Upper lobe of right lung (tissue), 1 donor: ENCODE measurements at places on chromosomes 6 and 20.

GRCh38 chr6:47451162-47451561 lies 26.4 kb upstream of the CD2AP start:
- no peak for DNase-seq
- no peaks in the 10 kb centered on the region for H3K4me1 ChIP-seq
- no peaks in the 10 kb centered on the region for H3K36me3 ChIP-seq
- H3K4me3 ChIP-seq: no peak overlapping the region
- no peaks in the 10 kb centered on the region for H3K27me3 ChIP-seq

GRCh38 chr6:12353731-12354130 lies 63.6 kb downstream of the EDN1 start:
- no peaks in the 10 kb centered on the region for H3K36me3 ChIP-seq
- no peak overlapping the region for H3K4me3 ChIP-seq
- no peak overlapping the region for H3K27ac ChIP-seq
- no peak for DNase-seq
- H3K27me3 ChIP-seq: no peaks in the 10 kb centered on the region
- H3K4me1 ChIP-seq: peaks cover 9% of the 10 kb centered on the region

DNA sequence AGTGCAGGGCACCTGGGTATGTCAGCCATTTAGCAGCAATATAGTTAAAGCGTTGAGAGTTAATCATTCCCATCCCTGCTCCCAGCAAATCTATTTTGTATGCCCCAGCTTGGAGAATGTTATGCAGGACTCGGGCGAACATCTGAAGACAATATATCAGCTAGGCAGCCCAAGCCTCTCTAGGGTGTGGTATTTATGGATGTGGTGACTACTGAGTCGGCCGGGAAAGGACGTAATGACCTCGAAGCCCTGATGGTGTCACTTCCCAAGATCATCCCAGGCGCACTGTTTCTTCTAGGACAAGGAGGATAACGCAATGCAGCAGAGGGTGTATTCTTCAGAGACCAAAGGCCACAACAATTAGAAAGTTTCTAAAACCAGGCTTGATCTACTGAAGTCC lies 63.6 kb upstream of the FAM184A start:
- H3K36me3 ChIP-seq: no peaks in the 10 kb centered on the region
- no peak for DNase-seq
- no peak overlapping the region for H3K27ac ChIP-seq
- H3K27me3 ChIP-seq: no peaks in the 10 kb centered on the region

DNA sequence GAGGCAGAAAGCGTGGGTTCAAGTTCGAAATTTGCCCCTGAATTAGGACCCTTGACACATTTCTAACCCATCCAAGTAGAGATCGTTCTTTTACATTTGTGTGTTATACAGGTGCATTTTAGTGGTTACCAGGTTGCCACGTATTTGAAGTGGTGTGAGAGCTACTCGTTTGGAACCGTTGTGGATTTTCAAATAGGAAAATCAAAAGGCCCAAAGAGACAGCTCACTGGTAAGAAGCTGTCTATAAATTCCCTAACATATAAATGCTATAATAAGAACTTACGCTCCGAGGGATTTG lies 1.6 kb upstream of the REV3L start:
- H3K27ac ChIP-seq: peak overlapping the region; percentile 97
- H3K4me3 ChIP-seq: peak overlapping the region; percentile 71
- no peaks in the 10 kb centered on the region for H3K36me3 ChIP-seq
- no peak for DNase-seq

- no peaks in the 10 kb centered on the region for H3K36me3 ChIP-seq
- peaks cover 42% of the 10 kb centered on the region for H3K4me1 ChIP-seq
- no peaks in the 10 kb centered on the region for H3K27me3 ChIP-seq
- peak overlapping the region; percentile 94 for H3K27ac ChIP-seq
- H3K4me3 ChIP-seq: peak overlapping the region; percentile 79
- no peak for DNase-seq
Measured at GRCh38 chr6:36443471-36444428, 950 bp downstream of the KCTD20 start.

DNA sequence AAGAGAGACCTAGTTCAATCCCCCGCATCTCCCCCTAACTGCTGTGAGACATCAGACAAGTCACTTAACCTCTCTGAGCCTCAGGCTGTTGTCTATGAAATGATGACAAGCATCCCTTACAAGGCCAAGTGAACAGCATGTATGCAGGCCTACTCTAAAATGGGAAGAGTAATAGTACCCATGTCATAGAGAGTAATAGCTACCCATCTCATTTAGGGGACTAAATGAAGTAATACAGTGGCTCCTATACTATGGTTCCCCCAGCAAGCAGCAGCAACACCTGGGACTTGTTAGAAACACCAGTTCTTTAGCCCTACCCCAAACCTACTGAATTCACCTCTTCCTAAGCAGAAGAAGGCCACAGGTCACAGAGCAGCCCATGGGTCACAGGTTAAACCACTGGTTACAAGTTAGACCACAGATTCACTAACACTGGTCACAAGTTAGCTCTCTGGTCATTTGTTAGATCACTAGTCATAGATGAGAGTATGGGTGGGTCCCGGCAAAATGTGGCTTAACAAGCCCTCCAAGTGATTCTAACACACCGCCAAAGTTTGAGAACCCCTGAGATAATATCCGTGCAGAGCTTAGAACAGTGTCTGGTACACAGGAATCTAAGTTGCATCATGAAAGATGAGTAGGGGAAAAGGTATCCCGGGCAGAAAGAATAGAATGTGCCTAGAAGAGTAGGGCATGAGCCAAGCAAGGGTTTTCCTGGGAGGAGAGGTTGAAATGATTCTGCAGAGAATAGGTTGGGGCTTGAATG lies 1.4 kb downstream of the DEFB124 start:
- H3K27ac ChIP-seq: no peak overlapping the region
- no peaks in the 10 kb centered on the region for H3K36me3 ChIP-seq
- H3K4me3 ChIP-seq: no peak overlapping the region
- peaks cover 14% of the 10 kb centered on the region for H3K4me1 ChIP-seq

GRCh38 chr6:30157999-30158398 lies 3.0 kb downstream of the TRIM10 start:
- H3K27ac ChIP-seq: no peak overlapping the region
- H3K4me1 ChIP-seq: peaks cover 4% of the 10 kb centered on the region
- H3K27me3 ChIP-seq: no peaks in the 10 kb centered on the region
- DNase-seq: no peak

DNA sequence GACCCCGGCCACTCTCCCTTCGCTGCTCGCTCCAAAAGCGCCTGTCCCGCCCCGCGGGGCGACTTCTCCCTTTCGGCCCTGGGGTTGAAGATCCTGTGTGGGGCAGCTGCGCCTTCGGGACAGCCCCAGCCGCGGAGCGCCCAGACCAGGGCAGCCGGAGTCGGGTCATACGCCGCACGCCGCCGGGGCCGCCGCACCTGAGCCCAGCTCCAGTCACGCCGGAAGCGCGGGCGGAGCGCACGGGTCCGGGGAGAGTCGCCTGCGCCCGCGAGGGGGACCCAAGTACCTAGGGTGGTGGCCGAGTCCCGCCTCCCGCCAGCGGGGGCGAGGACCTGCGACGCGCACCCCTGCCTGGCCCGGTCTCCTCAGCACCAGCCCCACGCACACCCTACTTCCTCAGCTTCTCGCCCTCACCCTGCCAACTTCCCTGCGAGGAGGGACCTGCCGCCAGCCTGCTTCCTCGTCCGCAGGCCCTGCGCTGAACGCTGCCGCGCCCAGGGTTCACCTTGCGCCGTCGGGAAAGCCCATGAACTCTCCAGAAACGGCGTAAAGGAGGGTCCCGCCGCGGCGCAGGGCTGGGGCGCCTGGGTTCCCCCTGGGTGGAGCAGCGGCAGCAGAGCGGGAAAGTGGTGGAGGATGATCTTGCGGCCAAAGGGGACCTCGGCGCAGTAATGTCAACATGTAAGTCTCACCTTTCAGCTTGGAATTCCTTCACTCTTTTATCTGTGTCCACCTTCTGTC lies at the start of gene ADGRG6:
TSS of gene ADGRG6 (plus strand) at position 357 of the 741 bp plus-strand sequence. CDS start at position 680, 323 bp downstream.
- H3K36me3 ChIP-seq: no peaks in the 10 kb centered on the region
- H3K27me3 ChIP-seq: no peaks in the 10 kb centered on the region
- DNase-seq: peak; percentile 80
- H3K27ac ChIP-seq: peak within 1 kb of the TSS; percentile 75

- H3K4me3 ChIP-seq: no peak overlapping the region
- no peaks in the 10 kb centered on the region for H3K36me3 ChIP-seq
- no peaks in the 10 kb centered on the region for H3K27me3 ChIP-seq
Measured at GRCh38 chr6:56772737-56773184, 130.1 kb upstream of the DST start.

GRCh38 chr20:6533351-6533750 lies 234.1 kb upstream of the BMP2 start:
- H3K4me3 ChIP-seq: no peak overlapping the region
- H3K27ac ChIP-seq: peak overlapping the region; percentile 8
- no peak for DNase-seq
- H3K4me1 ChIP-seq: no peaks in the 10 kb centered on the region
- no peaks in the 10 kb centered on the region for H3K36me3 ChIP-seq

DNA sequence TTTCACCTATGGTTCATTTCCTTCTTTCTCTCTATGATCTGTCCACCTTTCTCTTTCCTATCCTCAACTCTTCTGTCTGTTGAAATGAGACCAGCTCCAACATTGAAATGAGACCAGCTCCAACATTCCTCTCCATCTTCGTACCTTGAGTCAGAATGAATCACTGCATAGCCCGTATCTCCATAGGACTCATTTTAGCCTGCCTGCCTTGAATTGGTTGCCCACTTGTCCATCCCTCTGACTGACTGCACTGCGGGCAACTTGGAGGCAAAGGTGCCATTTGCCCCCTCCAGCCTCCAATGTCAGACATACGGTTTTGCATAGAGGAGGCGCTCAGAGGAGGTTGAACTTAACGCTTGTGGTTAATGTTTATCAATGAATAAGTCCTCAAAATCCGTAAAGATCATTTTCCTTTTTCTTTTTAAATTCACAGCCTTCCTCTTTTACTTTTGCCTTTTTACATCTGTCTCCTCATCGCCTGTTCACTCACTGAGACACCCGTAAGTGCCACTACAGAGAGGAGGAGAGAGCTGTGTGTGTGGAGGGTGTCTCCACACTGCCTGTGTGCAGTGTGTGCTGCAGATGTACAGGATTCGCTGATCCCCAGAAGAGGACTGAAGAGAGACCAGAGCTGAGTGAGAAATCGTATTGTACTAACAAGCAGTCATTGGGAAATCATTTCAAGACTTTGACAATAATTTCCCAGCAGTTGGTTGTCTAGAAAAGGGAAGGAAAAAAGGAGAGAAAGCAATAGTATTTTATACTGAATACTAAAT lies 579.6 kb upstream of the MAP3K7 start:
- no peak for DNase-seq
- H3K36me3 ChIP-seq: no peaks in the 10 kb centered on the region
- no peak overlapping the region for H3K27ac ChIP-seq
- H3K4me1 ChIP-seq: no peaks in the 10 kb centered on the region

GRCh38 chr6:43735642-43736199 lies 34.3 kb upstream of the VEGFA start:
- no peaks in the 10 kb centered on the region for H3K36me3 ChIP-seq
- H3K4me3 ChIP-seq: no peak overlapping the region
- no peaks in the 10 kb centered on the region for H3K4me1 ChIP-seq
- DNase-seq: peak; percentile 25

GRCh38 chr6:113414511-113414910 lies 442.6 kb upstream of the MARCKS start:
- H3K4me1 ChIP-seq: no peaks in the 10 kb centered on the region
- H3K27me3 ChIP-seq: no peaks in the 10 kb centered on the region
- no peak overlapping the region for H3K27ac ChIP-seq
- H3K4me3 ChIP-seq: no peak overlapping the region

- peak within 1 kb of the TSS; percentile 99 for H3K4me3 ChIP-seq
- peak within 1 kb of the TSS; percentile 100 for H3K27ac ChIP-seq
- DNase-seq: peak; percentile 97
- H3K4me1 ChIP-seq: peaks cover 16% of the 10 kb centered on the region
- H3K27me3 ChIP-seq: no peaks in the 10 kb centered on the region
Measured at GRCh38 chr20:45971675-45972499, at the start of gene ZNF335. ZNF335 (minus strand) TSS chr20:45972203; CDS start chr20:45971410, 793 bp downstream.

GRCh38 chr20:4375881-4376280 lies 345.8 kb upstream of the PRND start:
- H3K27me3 ChIP-seq: peaks cover 4% of the 10 kb centered on the region
- no peak for DNase-seq
- no peaks in the 10 kb centered on the region for H3K36me3 ChIP-seq
- peaks cover 7% of the 10 kb centered on the region for H3K4me1 ChIP-seq
- H3K4me3 ChIP-seq: no peak overlapping the region
- H3K27ac ChIP-seq: no peak overlapping the region

- H3K36me3 ChIP-seq: no peaks in the 10 kb centered on the region
- H3K27ac ChIP-seq: no peak overlapping the region
- H3K27me3 ChIP-seq: no peaks in the 10 kb centered on the region
- no peak overlapping the region for H3K4me3 ChIP-seq
Measured at GRCh38 chr6:2545383-2546038, 205.2 kb downstream of the MYLK4 start.

- H3K27me3 ChIP-seq: no peaks in the 10 kb centered on the region
- H3K4me1 ChIP-seq: peaks cover 68% of the 10 kb centered on the region
- peak overlapping the region; percentile 0 for H3K27ac ChIP-seq
- DNase-seq: no peak
Measured at GRCh38 chr20:50546729-50547314, 36.6 kb downstream of the PTPN1 start.

DNA sequence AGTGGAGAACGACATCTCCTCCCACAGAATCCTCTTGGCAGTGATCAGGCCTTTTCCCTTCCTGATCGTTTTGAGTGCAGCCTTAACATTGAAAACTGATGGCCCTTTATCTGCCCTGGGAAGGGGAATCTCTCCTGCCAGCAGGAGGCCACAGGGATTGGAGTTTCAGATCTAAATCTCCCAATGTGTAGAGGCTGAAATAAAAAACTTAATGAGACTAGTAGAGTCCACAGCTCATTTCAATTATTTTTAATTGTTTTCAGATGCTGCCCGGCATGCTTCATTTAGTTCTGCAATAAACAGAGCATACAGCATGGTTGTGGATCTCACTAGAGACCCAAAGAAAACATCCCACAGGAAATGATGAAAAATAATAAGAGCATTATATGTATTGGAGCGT lies 662.2 kb upstream of the HS3ST5 start:
- no peaks in the 10 kb centered on the region for H3K4me1 ChIP-seq
- no peak for DNase-seq
- no peak overlapping the region for H3K27ac ChIP-seq
- H3K36me3 ChIP-seq: no peaks in the 10 kb centered on the region
- H3K4me3 ChIP-seq: no peak overlapping the region

DNA sequence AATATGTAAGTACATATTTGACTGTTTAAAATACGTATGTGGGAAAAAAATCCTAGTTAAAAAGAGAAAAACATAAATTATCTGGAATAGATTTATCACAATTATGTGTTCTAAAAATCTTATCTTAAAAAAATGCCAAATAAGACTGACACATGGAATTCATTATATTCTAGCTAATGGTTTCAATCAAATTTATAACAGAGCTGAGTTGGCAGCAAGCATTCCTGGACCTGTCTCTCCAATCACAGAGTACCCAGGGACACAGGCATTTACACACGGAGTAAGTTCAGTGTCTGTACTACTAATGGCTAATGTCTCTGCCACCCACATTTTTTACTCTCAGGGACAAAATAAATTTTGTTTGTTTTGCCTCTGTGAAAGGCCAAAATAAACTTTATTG lies 122.3 kb downstream of the RPS12 start:
- H3K36me3 ChIP-seq: no peaks in the 10 kb centered on the region
- no peaks in the 10 kb centered on the region for H3K4me1 ChIP-seq
- H3K27ac ChIP-seq: no peak overlapping the region
- H3K4me3 ChIP-seq: no peak overlapping the region
- no peaks in the 10 kb centered on the region for H3K27me3 ChIP-seq

- DNase-seq: no peak
- H3K4me1 ChIP-seq: peaks cover 59% of the 10 kb centered on the region
- H3K36me3 ChIP-seq: no peaks in the 10 kb centered on the region
- no peaks in the 10 kb centered on the region for H3K27me3 ChIP-seq
Measured at GRCh38 chr20:10508468-10509251, 73.6 kb downstream of the SLX4IP start.

- H3K36me3 ChIP-seq: no peaks in the 10 kb centered on the region
- H3K4me3 ChIP-seq: no peak overlapping the region
Measured at GRCh38 chr6:14887181-14887580, 358.7 kb upstream of the JARID2 start.
